ENCODE measurements at places on chromosomes 12 and 14. TPM values are rescaled to one million over a fixed set of nuclear protein-coding genes. Genes with fewer than 3 reads are reported as not detected.

Gene MLEC
- polyA plus RNA-seq, result 7.7 TPM

Gene GPRC5D
- 0.23 TPM for polyA plus RNA-seq

Gene AP5M1
- polyA plus RNA-seq, result 8.8 TPM

Gene LMNTD1
- not detected for polyA plus RNA-seq

Gene FANCM
- 3.1 TPM for polyA plus RNA-seq

Gene WSCD2
- polyA plus RNA-seq, result 0.16 TPM

Gene ANO4
- polyA plus RNA-seq, result not detected

Gene TSPAN19
- polyA plus RNA-seq, result 0.51 TPM

Gene NINJ2
- 7.0 TPM for polyA plus RNA-seq

Gene CEBPE
- polyA plus RNA-seq, result 1.3 TPM

Gene DLST
- 33.1 TPM for polyA plus RNA-seq

Gene SAMD4A
- 2.3 TPM for polyA plus RNA-seq

Gene SERPINA1
- 43.8 TPM for polyA plus RNA-seq

Gene EPYC
- not detected for polyA plus RNA-seq

Gene PRMT5
- 18.6 TPM for polyA plus RNA-seq

Gene RFX4
- polyA plus RNA-seq, result not detected

Gene CORO1C
- 12.0 TPM for polyA plus RNA-seq

Gene WIF1
- polyA plus RNA-seq, result not detected

Gene LRRC10
- not detected for polyA plus RNA-seq

Gene CFAP73
- 0.70 TPM for polyA plus RNA-seq

Gene LTBR
- polyA plus RNA-seq, result 14.4 TPM

Gene RND1
- polyA plus RNA-seq, result 0.65 TPM

Gene TTC7B
- polyA plus RNA-seq, result 16.0 TPM

Gene SLC4A8
- polyA plus RNA-seq, result 1.4 TPM

Gene VRTN
- 0.21 TPM for polyA plus RNA-seq

Gene LHX5
- not detected for polyA plus RNA-seq

Gene EVL
- 184 TPM for polyA plus RNA-seq

Gene REC8
- polyA plus RNA-seq, result 23.6 TPM

Gene ZNF384
- polyA plus RNA-seq, result 18.9 TPM

Gene HOXC4
- 2.6 TPM for polyA plus RNA-seq

Gene TRIAP1
- 35.9 TPM for polyA plus RNA-seq

Gene TTC9
- 7.3 TPM for polyA plus RNA-seq

Gene TMEM179
- polyA plus RNA-seq, result not detected

Gene RASSF3
- 51.5 TPM for polyA plus RNA-seq

Gene SLC6A15
- not detected for polyA plus RNA-seq
